ENCODE measurements at places on chromosomes 16 and 17. TPM values are rescaled to one million over a fixed set of nuclear protein-coding genes. Genes with fewer than 3 reads are reported as not detected.

CNTNAP1 gene
- total RNA-seq, result 8.1 TPM

DNA sequence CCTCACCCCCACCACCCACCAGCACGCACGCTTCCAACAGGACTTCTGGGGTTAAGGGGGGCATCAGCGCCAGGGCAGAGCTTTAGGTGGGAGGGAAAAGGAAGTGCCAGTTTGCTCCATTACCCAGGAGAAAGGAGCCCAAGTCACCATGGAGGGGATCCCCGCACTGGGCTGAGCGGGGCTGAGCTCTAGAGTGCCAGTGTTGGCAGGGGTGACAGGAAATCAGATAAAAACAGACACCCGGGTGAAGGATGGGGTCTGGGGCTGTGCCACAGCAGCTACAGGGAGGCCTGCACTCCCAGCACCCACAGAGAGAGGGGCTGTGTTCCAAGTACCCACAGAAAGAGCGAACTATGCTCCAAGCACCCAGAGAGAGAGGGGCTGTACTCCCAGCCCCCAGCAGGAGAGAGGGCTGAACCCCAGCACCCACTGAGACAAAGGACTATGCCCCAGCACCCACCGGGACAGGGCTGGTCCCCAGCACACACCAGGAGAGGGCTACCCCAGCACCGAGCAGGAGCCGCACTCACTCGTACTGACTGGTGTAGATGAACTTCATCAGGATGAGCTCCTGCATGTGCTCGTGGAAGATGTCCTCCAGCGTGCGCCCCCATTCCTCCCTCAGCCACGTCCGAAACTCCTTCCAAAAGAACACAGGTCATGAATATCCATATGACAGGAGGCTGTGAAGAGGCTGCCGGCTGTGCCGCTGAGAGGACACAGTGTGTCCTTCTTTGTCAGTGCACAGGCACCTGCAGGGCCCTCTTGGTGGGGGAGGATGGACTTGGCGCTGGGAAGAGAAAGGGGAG lies 18.6 kb upstream of the C16orf95 start:
- DNase-seq, result no peak

GRCh38 chr17:64254755-64255154 lies 8.3 kb downstream of the TEX2 start:
- DNase-seq, result no peak

DNA sequence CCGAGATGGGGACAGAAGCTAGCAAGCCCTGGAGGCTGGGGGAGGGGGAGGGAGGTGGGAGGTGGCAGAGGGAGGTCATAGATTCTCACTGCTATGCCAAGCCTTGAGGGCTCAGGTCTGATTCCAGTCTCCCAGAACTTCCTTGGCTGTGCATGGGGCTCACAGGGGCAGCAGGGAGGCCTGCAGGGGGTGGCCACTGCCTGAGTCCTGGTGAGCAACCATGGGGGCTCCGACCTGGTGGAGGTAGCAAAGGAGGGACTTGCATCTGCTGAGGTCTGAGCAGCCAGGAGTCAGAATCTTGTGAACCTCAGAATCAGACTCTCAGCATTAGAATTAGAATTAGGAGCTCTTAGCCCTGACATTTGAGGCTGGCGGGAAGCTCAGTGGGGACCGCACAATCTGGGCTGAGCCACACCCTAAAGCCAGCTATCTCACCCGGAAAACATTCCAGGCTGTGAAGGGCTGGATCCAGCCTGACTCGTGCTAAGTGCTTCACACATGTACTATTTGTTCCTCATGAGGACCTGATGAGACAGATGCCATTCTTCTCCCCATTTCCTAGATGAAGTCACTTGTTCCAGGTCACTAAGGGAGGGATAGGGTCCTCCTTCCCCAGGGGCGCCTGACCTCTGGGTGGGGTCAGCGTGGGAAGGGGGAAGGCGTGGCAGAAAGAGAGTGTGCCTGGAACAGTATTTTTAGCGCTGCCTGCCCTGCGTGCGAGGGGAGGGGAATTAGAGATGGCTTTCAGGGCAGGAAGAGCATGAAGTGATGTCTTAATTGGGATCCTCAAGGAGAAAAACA lies 17.3 kb upstream of the KCNJ12 start:
- DNase-seq, result peak; percentile 58

- peak; percentile 40 for DNase-seq
Observed at GRCh38 chr16:89093602-89094251, at the start of gene ACSF3. ACSF3 (plus strand) TSS chr16:89093852; CDS start chr16:89100682, 6,830 bp downstream.

GRCh38 chr17:27810902-27811557 lies 10.7 kb upstream of the NOS2 start:
- no peak for DNase-seq
